Cerebellar nuclear complex (tissue), 1 donor: ENCODE measurements at places on chromosomes 1 and 21.

GRCh38 chr1:28139025-28139712 lies 37.3 kb downstream of the PTAFR start:
- no peak for DNase-seq

DNA sequence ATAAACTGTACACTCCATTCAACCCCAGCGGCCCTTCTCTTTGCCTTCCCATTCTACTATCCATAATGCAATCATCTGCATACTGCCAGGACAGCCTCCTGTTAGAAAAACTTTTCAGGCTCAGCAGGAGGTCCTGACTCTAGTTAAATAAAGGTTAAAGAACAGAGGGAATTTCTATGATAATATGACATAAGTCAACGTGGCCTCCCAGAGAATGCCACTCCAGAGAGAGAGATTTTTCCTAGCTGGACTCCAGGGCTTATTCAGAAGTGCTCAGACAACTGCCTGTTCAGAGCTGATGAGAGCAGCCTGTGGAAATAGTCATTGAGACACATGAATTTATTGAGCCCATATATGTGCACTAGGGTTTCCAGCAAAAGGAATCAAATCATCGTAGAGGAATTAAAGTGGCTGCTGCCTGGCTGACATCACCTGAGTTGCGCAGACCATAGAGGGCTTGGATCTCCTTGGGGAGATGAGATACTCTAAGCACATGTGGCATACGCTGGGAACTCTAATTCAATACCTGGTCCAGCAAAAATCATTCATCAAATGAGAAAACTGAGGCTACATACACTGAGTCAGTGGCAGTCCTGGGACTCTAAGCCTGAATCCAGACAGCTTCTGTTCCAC lies 736.2 kb downstream of the PTPRU start:
- DNase-seq = no peak

- DNase-seq = no peak
Measured at GRCh38 chr1:112563341-112563740, 54.6 kb downstream of the WNT2B start.

GRCh38 chr1:56285554-56286402 lies 293.6 kb downstream of the PLPP3 start:
- DNase-seq = no peak
